CD4-positive, alpha-beta T cell (primary cell): ENCODE measurements at places on chromosomes 12 and 14. TPM values are rescaled to one million over a fixed set of nuclear protein-coding genes. Genes with fewer than 3 reads are reported as not detected.

DNA sequence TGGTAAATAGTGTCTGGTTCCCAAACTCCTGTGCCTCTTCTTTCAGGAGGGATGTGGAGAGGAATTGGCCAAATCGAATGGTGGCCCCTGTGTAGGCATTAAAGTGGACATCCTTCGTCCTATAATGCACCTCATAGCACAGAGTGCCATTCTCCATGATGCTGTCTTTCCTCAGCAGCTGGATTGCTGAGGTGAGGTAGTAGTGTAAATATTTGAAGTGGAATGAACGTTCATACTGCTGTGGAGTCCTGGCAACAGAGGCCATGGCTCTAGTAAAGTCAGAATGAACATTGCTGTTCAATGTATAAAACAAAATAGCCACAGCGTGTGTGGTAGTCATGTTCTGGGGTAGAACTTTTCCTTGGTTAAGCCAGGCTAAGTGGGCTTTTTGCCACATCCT is 2.7 kb downstream of the ART4 start:
- no peak overlapping the region for H3K27ac ChIP-seq
- no peaks in the 10 kb centered on the region for H3K36me3 ChIP-seq
- H3K4me3 ChIP-seq, result no peak overlapping the region
- H3K27me3 ChIP-seq, result no peaks in the 10 kb centered on the region
- H3K4me1 ChIP-seq, result peaks cover 3% of the 10 kb centered on the region

DNA sequence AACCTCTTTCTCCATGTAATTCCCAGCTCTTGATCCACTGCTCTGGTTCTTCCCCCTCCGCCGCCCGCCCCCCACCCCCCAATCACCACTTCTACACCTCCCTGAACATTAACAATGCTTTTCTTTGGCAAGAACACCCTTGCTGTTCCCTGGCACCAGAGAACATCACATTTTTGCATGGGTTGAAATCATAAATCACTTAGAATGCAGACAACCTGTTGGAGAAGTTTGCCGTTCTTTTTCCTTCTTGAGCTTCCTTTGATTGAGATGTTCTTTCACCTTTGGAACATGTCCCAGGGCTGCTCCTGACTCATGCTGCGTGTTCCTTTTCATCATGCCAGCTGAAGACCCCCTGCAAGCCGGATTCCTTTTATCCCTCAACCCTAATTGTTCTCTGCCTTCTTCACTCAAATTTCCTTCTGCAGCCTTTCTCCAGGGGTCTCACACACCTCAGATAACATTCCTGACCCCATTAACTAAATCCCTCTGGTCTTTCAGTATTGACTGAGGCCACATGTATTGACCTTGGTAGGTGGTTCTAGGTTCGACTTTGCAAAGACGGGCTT is 294.1 kb upstream of the TMPO start:
- no peak overlapping the region for H3K27ac ChIP-seq
- no peak overlapping the region for H3K4me3 ChIP-seq
- no peaks in the 10 kb centered on the region for H3K27me3 ChIP-seq
- no peak for DNase-seq
- H3K36me3 ChIP-seq, result no peaks in the 10 kb centered on the region

The FRMD6 gene
- total RNA-seq, result 1.5 TPM

The CTSG gene
- total RNA-seq, result not detected

The ZDHHC22 gene
- not detected for total RNA-seq

The ZBTB42 gene
- total RNA-seq, result 2.9 TPM

DNA sequence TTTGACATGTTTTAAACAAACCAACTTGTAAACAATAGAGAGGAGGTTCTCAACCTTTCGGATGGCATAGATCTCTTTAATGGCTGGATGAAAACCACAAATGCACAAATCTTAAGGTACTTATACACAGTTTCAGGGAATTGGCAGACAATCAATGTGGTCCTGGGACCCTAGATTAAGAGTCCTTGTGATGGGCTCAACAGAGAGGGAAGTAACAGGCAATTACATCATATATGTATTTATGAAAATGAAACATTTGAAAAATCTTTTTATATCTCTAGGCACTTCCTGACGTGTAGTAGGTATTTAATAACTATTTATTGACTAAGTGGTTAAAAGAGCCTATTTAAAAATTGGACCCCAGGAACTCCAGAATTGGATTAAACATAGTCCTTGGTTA is 897 bp downstream of the ACTR10 start:
- no peak for DNase-seq
- peak overlapping the region; percentile 98 for H3K4me3 ChIP-seq
- H3K4me1 ChIP-seq, result peaks cover 19% of the 10 kb centered on the region
- H3K27me3 ChIP-seq, result no peaks in the 10 kb centered on the region

The GARIN6 gene
- total RNA-seq, result not detected

DNA sequence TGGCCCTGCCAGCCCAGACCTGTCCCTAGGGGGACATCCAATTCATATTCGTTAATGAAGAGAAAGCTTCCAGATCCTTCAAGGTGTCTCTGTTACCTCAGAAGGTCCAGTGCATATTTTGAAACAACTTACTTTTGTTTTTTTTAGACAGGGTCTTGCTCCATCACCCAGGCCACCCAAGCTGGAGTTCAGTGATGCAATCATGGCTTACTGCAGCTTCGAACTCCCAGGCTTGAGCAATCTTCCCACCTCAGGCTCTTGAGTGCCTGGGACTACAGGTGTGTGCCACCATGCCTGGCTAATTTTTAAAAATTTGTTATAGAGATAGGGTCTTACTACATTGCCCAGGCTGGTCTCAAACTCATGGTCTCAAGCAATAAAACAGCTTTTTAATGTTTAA is 48.4 kb downstream of the B4GALNT3 start:
- H3K36me3 ChIP-seq, result no peaks in the 10 kb centered on the region
- H3K4me3 ChIP-seq, result no peak overlapping the region
- no peak overlapping the region for H3K27ac ChIP-seq

GRCh38 chr14:64761441-64762043 is 57.3 kb downstream of the PLEKHG3 start:
- no peaks in the 10 kb centered on the region for H3K36me3 ChIP-seq
- H3K27me3 ChIP-seq, result no peaks in the 10 kb centered on the region
- no peak for DNase-seq
- H3K4me3 ChIP-seq, result no peak overlapping the region

DNA sequence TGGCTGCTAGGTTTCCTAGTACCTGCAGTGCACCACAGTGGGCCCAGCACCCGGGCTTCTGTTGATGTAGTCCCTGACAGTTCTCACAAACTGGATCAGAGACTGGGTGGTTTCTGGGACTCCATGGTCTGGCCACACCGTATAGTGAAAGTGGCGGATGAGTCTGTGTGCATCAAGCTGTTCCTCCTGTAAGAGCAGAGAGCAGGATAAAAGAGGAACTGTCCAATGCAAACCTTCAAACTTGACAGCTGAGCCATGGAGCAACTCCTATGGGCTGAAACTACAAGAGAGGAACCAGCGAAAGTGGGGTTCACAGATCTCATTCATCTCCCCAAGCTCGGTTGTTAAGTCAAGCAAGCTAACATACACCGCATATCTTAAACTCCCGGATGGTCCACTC is 102.8 kb downstream of the PTPRB start:
- no peaks in the 10 kb centered on the region for H3K36me3 ChIP-seq
- H3K4me3 ChIP-seq, result no peak overlapping the region
- H3K27me3 ChIP-seq, result no peaks in the 10 kb centered on the region
- H3K4me1 ChIP-seq, result no peaks in the 10 kb centered on the region
- H3K27ac ChIP-seq, result no peak overlapping the region

DNA sequence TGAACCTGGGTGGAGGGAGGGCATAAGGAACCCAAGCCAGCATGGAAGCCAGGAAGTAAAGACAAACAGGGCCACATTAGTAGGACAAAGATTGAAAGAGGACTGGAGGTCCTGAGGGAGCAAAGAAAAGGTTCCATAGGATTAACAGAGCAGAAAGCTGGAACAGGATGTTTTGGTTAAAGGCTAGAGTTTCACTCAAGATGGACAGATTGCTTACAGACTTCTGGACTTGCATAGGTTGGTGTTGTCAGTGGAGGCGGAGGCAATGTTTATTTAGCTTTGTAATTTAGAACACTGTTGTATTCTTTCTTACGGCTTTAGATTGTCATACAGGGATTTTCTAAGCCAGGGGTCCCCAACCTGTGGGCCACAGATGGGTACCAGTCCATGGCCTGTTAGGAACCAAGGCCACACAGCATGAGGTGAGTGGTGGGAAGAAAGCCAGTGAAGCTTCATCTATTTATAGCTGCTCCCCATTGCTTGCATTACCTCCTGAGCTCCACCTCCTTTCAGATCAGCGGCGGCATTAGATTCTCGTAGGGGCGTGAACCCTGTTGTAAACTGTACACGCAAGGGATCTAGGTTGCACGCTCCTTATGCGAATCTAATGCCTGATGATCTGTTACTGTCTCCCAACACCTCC is 31.3 kb downstream of the ZNF664 start:
- DNase-seq, result no peak
- H3K36me3 ChIP-seq, result peaks cover 25% of the 10 kb centered on the region
- no peak overlapping the region for H3K4me3 ChIP-seq
- H3K27ac ChIP-seq, result no peak overlapping the region
- no peaks in the 10 kb centered on the region for H3K27me3 ChIP-seq
- peaks cover 18% of the 10 kb centered on the region for H3K4me1 ChIP-seq

The SYCP3 gene
- total RNA-seq, result 0.34 TPM

The SPIC gene
- total RNA-seq, result not detected

The NFATC4 gene
- not detected for total RNA-seq

GRCh38 chr12:66901138-66901932 is 222.5 kb upstream of the GRIP1 start:
- no peak overlapping the region for H3K4me3 ChIP-seq
- no peak for DNase-seq
- no peaks in the 10 kb centered on the region for H3K4me1 ChIP-seq
- H3K36me3 ChIP-seq, result no peaks in the 10 kb centered on the region
- no peak overlapping the region for H3K27ac ChIP-seq
- H3K27me3 ChIP-seq, result no peaks in the 10 kb centered on the region

GRCh38 chr12:69514111-69514510 is 43.9 kb downstream of the FRS2 start:
- H3K4me3 ChIP-seq, result no peak overlapping the region
- no peaks in the 10 kb centered on the region for H3K36me3 ChIP-seq

DNA sequence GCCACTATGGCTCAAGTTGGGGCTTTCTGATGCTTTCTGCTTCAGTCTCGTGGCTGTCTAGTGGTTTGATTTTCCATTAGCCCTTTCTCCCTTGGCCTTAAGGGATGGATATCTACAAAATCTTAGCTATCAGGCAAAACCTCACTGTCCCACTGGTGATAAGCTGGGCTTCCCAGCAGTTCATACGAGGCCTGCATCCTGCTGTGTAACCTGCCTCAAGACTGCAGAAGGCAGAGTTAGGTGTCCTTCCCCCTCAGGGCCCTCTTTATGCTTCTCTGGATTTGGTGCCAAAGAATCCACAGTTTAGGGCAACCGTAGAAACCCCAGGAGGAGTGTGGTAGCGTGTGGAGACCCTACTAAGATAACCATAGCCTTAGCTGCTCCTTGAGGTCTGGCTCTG is 38.9 kb downstream of the ETV6 start:
- no peaks in the 10 kb centered on the region for H3K36me3 ChIP-seq
- no peak overlapping the region for H3K4me3 ChIP-seq
- peaks cover 9% of the 10 kb centered on the region for H3K4me1 ChIP-seq

DNA sequence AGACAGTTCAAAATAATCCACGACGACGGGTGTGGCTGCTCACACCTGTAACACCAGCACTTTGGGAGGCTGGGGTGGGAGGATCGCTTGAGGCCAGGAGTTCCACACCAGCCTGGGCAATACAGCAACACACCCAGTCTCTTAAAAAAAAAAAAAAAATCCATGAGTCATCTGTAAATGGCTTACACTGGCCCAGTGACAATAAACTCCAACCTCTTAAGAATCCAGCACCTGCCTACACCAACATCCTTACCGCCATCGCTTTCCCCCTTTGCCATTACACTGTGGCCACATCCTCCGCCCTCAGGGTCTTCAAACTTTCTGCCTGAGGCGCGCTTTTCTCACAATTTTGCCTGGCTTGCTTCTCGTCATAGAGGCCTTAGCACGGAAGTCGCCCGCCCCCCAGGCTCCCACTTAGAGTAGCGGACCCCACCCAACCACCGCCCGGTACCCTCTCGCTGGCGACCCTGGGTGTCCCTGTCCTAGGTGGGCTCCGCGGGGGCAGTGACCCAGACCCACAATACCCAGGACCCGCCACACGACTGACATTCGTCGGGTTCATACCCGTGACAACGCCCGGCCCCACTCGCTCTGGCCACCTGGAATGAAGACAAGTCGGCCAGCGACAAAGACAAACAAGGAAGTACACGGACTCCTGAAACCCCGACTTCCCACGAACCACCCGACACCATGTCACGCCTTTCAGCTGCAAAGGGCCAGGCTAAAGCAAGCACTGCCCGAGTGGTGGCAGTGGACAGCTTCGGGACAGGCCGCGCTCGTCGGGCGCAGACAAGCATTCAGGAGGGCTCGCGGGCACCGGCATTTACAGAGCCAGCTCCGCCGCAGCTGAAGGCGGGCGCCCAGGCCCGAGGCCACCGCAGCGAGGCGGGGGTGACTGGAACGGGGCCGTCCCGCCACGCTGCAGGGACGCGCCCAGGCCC is 636 bp downstream of the GOLGA3 start:
- peaks cover 32% of the 10 kb centered on the region for H3K36me3 ChIP-seq
- peak; percentile 38 for DNase-seq
- no peaks in the 10 kb centered on the region for H3K27me3 ChIP-seq
- peak overlapping the region; percentile 94 for H3K27ac ChIP-seq
- H3K4me1 ChIP-seq, result peaks cover 30% of the 10 kb centered on the region
- H3K4me3 ChIP-seq, result peak overlapping the region; percentile 90

DNA sequence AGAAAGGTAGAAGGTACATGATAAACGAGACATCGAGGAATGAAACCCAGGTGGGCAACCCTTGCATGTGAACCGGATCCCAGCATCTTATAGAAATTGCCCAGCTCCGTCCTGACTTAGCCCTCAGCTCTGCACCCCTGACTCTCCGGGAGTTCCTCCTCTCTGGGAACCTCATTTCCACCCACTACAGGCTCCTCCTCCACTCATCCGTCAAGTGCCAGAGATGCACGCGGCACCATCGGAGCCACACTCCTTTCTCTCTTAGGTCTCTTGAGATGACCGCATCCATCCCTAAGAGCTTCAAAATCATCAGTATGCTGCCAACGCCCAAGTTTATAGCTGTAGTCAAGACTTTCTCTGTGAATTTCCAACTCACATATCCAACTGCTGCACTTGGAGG is 84.7 kb downstream of the TTC7B start:
- H3K4me3 ChIP-seq, result no peak overlapping the region
- no peak for DNase-seq
- no peaks in the 10 kb centered on the region for H3K4me1 ChIP-seq
- no peaks in the 10 kb centered on the region for H3K27me3 ChIP-seq
